A549 treated with Mapracorat at 1 μM for 4 hours (cell line): ENCODE measurements at places on chromosomes 5 and 9. TPM values are rescaled to one million over a fixed set of nuclear protein-coding genes. Genes with fewer than 3 reads are reported as not detected.

The FGF18 gene
- total RNA-seq: 1.2 to 1.5 TPM (median 1.2 TPM) in 5 replicates

The FRMPD1 gene
- 0.03 to 0.10 TPM (median 0.05 TPM) in 5 replicates for total RNA-seq

The SPAAR gene
- 0.13 TPM in 1 of 5 replicates, not detected in the others for total RNA-seq

The CNTFR gene
- total RNA-seq: 0.13 to 0.15 TPM (median 0.14 TPM) in 3 of 5 replicates, not detected in the others

The CNTNAP3B gene
- 12.4 to 17.5 TPM (median 14.8 TPM) in 5 replicates for total RNA-seq

The UAP1L1 gene
- total RNA-seq: 9.3 to 16.6 TPM (median 12.2 TPM) in 5 replicates

The TNC gene
- total RNA-seq: 0.43 to 1.2 TPM (median 0.69 TPM) in 5 replicates

The FAM120AOS gene
- 44.6 to 50.5 TPM (median 48.5 TPM) in 5 replicates for total RNA-seq

The CCNH gene
- 37.6 to 54.5 TPM (median 39.0 TPM) in 5 replicates for total RNA-seq

The CCDC183 gene
- 0.16 to 0.58 TPM (median 0.23 TPM) in 5 replicates for total RNA-seq

The SNCAIP gene
- 0.10 TPM in 1 of 5 replicates, not detected in the others for total RNA-seq

The RUFY1 gene
- 26.1 to 28.8 TPM (median 27.1 TPM) in 5 replicates for total RNA-seq

The HSD17B3 gene
- total RNA-seq: not detected in 5 replicates

The TAF11L10 gene
- total RNA-seq: not detected in 5 replicates

The CARD9 gene
- 0.50 to 1.8 TPM (median 1.3 TPM) in 5 replicates for total RNA-seq

The ADAMTS19 gene
- total RNA-seq: not detected in 5 replicates

The SLC6A18 gene
- total RNA-seq: not detected in 5 replicates

The ADGRV1 gene
- 0.44 to 1.1 TPM (median 0.71 TPM) in 5 replicates for total RNA-seq

The PRR16 gene
- total RNA-seq: not detected in 5 replicates

The INSL6 gene
- total RNA-seq: not detected in 5 replicates

The ADAMTSL2 gene
- total RNA-seq: not detected in 5 replicates

The PITX1 gene
- total RNA-seq: 18.7 to 34.0 TPM (median 30.8 TPM) in 5 replicates

The SLF1 gene
- 8.2 to 9.9 TPM (median 9.0 TPM) in 5 replicates for total RNA-seq

The DAB2 gene
- 6.6 to 9.6 TPM (median 7.6 TPM) in 5 replicates for total RNA-seq

The PCDHB15 gene
- 0.06 to 0.11 TPM (median 0.10 TPM) in 3 of 5 replicates, not detected in the others for total RNA-seq

The CD274 gene
- 1.4 to 2.3 TPM (median 1.6 TPM) in 5 replicates for total RNA-seq

The CMYA5 gene
- total RNA-seq: 0.12 to 0.38 TPM (median 0.14 TPM) in 5 replicates

The IFNE gene
- total RNA-seq: 0.81 to 1.8 TPM (median 0.99 TPM) in 5 replicates
